ENCODE measurements at places on chromosomes 5 and 9.

GRCh38 chr5:75054134-75054930, 2.0 kb upstream of the GCNT4 start:
- no peak for DNase-seq

DNA sequence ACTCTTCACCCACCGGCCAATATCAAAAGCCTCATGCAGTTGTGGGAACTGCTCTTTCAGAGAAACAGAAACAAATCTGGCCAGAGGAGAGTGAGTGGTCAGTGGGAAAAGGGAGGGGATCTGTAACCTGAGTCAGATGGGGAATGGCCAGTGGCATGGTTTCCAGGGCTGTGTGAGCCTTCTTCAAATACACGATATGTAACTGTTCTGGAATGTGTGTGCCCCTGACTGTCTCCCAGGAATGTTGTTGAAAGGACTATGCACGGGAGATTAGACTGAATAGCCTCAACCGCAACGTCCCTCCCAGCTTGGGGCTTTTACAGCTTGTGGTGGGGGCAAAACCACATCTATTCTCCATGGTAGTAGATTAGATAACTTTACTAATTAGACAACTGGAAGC, 60.8 kb downstream of the SH3TC2 start:
- no peak for DNase-seq

DNA sequence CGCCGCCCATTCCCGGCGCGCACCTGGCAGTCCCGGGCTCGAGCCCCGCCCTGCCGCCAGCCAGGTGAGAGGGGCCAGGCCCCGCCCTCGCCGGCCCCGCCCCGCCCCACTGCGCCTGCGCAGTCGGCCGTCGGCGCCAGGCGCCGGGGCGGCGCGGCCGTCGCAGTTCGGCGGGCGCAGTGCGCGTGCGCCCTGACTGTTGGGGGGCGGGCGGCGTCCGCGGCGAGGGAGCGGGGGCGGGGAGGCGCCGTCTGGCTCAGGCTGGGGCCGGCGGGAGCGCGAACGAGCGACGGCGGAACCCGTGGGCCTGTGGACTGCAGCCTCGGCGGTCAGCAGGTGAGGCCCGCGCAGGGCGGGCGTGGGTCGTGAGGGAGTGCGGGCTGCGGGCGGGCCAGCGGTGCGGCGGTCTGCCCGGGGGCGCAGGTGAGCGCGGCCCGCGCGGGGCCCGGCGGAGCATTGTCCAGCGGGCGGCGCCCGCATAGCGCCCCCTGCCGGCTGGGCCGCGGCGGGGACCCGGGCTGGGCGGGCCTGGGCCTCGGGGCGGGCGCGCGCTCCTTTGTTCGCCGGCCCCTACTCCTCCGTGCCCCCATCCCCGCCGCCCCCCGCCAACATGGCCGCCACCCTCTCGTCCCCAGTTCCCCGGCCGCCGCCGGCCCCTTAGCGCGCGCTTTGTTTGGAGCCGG, at the start of gene SPIN1:
Gene SPIN1 (plus strand): TSS at position 242 of the 683 bp plus-strand sequence. CDS start 38,096 bp downstream, outside the sequence.
- peak; percentile 59 for DNase-seq

GRCh38 chr5:58885260-58885659, 302.4 kb downstream of the RAB3C start:
- DNase-seq, result no peak

GRCh38 chr9:83521411-83521810, 16.8 kb downstream of the FRMD3 start:
- no peak for DNase-seq

DNA sequence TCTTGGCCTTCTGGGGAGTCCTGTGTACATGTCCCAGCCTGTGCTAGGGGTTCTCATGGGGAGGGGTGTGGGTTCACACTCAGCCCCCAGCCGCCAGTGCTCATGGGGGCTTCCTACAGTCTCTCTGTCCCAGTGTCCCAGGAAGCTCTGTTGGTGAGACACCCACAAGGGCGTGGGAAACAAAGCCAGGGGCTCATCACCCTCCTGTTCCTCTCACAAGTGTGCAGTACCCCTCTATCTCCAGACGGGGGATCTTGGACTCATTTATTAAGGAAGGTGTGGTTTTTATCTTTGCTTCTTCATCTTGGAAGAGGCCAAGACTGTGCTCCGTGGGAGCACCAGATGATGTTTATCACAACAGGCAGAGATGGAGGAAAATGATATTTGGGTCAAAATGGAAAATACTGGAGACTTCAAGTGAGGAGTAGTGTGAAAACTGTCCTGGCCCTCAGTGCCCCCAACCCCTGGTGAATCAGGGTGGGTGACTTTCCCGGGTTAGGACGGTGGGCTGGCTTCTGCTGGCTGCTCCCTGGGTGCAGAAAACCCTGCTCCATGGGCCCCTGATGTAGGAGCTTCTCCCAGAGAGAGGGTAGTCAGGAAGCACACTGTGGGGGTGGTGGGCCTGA, 15.2 kb downstream of the TMEM171 start:
- no peak for DNase-seq

DNA sequence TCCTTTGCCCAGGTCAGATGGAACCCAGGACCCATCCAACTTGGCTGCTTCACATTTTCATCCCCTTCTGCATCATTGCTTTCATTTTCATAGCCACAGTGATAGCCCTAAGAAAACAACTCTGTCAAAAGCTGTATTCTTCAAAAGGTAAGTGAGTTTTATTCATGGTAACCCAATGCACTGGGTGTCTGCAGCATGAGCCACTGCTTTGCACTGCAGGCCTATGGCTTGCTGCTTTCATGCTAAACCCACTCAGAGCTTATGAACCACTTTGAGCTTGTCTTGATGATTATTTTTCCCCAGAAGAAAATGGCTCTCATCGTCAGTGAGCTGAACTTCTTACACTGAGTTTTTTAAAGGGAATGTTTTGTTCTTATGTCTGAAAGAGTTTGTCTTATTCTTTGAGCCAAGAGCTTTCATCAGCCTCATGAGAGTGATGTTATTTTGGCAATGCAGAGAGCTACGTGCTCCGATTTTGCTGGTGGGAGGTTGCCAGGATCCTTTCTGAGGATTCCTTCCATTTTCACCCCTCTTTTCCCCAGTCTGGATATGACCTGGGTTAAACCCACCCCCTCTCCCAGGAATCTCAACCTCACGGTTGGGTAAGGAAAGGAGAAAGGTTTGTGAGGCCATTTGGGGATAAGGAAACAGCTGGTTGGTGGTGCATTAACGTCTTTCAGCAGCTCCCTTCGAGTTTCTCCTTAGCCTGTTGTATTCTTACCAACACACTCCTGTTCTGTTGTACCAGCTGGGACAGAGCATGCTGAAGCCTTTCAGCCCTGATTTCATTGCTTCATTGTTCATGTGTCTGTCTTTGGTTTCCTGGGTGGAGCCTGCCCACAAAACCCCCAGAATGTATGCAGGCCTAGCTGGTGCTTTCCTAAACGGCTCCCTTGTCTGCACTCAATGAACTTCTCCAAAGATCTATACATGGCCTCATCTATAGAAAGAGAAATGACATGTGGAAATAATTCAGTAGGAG, 47.6 kb downstream of the PDCD1LG2 start:
- DNase-seq, result no peak

- no peak for DNase-seq
Observed at GRCh38 chr9:73037613-73038012, 84.8 kb upstream of the ALDH1A1 start.

DNA sequence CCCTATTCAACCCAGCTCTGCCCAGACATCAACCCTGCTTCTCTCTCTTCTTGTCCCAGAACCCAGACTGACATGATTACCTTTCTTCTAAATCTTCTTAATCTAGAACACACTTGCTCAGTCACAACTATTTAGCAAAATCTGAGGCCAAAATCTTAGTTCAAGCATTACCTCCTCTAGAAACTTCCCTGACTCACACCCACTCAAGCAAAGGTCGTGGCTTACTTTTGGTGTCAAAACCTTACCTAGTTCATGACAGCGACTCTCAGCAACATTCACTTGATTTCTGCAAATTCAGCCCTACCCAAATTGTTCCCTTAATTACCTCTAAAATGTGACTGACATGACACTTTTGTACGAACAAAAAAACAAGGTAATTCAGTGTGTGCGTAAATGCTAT, 130.2 kb downstream of the TLE1 start:
- no peak for DNase-seq

GRCh38 chr5:114477816-114478334, 116.0 kb downstream of the KCNN2 start:
- DNase-seq, result no peak

DNA sequence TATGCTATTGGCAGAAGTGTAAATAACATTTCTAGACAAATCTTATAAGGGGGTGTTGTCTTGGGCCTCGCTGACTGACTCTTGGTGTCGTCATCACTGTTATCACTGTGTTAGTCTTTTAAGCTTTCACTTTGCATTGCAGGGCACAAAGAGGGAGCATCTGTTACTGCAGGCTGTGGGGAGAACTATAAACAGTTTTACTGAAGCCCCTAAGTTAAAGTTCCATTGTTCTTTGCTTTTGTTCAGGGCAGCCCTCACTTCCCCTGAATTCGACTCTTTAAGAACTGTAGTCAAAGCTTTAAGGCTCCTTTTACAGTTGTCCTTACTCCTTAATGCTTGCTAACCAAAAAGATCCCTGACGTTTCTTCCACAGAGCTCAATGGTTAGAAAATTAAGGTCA, 605.0 kb downstream of the RAB3C start:
- DNase-seq, result no peak

DNA sequence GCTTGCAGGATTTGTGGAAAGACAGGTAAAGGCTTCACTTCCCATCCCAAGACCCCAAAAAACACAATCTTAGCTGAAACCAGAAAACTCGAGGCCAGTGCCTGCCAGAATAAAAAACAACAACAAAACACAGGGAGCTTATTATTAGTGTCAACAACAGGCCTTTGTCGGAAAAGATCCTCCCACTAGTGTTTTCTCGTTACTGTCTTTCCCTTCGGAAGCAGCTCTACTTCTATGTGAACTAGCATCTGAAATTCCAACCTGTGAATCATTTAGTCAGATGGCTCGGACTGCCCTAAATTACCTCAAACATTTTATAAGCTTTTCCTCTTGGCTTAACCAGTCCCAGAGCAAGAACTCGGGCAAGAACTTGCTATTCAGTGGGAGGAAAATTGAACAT, 122.2 kb upstream of the GNA14 start:
- peak; percentile 39 for DNase-seq

DNA sequence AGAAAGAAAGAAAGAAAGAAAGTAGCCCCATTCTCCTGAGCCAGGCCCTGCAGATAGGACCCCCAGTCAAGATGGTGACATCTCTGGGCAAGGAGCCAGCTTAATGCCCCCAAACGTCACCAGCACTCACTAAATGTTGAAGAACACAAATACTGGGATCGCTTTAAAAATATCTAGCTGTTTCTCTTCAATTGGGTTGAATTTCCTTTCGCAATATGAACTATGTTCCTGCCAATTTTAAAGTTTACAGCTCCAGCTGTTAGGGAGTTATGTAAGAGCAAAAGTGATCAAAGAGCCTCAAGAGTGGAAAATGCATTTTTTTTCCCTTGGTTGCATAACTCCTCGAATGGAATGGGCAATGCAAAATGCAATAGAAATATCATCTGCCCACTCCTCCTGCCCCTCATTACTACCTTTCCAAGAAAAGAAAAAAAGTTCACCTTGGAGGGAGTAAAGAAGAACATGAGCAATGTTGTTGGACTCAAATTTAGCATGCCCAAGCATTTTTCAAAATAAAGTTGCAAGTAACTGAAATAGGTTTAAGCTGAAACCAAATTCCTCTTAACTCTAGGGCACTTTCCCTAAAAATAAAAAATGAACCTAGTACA, 244.2 kb upstream of the PIK3R1 start:
- no peak for DNase-seq

DNA sequence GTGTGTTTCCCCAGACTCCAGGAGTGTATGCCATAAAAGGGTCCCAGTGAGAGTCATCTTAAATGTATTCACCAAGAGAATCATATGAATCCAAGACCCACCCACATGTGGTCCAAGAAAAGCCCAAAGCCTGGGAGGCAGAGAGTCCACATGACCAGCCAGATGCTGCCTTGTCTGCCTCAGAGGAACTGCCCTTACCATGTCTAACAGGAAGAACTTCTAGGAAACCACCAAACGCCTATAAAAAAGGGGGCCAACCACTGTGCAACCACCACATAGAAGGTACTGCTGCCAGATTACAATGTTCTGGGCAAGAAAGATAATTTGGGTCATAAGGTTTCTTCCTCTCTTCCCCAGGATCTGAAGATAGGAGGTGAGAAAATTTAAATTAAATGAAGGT, 129.8 kb upstream of the SLC24A2 start:
- no peak for DNase-seq

DNA sequence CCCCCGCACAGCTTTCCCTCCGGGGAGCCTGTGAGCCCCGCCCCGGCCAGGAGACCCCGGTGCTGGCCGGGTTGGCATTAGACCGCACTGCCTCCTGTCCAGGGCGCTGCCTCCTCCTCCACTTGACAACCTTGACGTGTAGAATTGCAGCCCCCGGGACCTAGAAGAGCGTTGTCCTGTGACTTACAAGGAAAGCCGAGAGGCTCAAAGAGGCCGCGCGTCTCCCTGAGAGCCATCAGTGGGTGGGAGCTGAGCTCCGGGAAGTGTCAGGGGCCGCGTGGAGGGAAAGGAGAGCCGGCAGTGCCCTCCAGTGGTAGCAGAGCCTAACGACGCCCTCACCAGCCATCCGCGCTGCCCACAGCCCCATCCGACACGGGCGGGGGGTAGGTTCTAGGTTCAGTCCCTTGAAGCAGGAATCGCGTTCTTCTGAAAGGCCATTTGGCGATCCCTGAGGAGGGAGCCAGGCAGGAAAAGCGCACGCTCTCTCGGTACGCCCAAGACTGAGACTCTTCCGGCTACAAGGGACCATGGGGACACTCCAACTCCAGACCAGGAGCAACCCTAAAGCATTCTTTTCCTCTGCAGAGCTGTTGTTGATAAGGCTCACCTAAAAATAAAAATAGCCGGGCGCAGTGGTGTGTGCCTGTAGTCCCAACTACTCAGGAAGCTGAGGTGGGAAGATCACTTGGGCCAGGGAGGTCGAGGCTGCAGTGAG, 40.6 kb upstream of the SAP30L start:
- DNase-seq, result peak; percentile 45

DNA sequence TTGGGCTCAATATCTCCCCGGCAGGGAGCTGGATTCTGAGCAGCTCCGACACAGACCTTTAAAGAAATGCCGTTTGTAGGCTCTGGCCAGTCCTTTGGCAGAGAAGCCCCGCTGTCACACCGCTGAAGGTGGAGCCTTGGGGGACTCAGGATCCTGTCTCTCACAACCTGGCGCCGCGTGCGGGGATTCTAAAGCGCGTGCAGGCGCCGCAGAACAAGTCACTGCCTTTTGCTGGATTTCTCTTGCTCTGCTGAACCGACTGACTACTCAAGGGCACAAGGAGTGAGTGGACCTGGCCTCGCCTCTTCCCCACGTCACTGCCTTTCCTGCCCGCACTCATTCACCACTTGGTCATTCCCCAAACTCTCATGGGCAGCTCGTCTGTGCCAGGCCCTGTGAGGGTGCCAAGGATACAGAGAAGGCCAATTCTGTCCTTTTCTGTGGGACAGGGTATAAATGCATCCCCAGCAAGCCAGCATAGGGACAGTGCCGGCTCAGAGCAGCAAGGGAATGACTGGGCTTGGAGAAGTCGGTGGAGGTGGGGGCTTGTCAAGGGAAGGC, 69.3 kb downstream of the CRB2 start:
- no peak for DNase-seq

Measured in hypothalamus (tissue), 51 donors.